ENCODE measurements at places on chromosomes 4 and X.

DNA sequence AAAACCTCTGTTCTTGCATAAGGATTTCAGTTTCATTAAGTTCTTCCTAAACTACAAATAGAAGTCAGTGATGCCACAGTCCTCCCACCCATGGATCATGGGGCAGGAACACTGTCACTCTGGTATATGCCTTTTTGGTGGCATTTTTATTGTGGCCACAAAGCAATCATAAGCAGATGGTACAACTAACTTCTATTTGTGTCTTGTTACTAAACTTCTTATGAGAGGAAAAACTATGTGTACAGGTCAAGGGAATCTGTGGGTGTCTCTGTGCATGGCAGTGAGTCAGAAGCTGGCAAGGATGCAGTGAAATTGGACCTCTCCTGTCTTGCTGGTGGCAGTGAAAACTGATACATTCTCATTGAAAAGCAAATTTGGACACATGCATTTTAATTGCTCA is 245.0 kb upstream of the GPC4 start:
- no peak for DNase-seq

DNA sequence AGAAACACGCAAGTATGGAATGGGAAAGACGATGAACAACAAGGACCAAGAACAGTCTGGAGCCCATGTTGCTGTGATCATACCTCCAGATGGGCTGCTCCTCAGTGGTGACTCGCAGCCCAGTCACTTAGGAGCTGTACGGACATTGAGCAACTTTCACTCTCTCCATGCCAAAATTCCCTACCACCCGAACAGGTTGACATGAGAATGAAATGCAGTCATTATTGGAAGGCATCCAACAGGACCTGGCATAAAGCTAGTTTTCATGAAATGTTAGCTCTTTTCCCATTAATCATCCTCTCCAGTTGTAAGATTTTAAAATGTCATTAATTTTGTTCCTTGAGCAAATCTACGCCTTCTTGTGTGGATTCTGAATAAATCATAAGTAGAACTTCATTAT is 82.7 kb upstream of the GPM6B start:
- no peak for DNase-seq

- no peak for DNase-seq
Measured at GRCh38 chr4:152708796-152709195, 29.0 kb upstream of the TMEM154 start.

- DNase-seq = no peak
Measured at GRCh38 chrX:46819136-46819535, 17.7 kb upstream of the RP2 start.

DNA sequence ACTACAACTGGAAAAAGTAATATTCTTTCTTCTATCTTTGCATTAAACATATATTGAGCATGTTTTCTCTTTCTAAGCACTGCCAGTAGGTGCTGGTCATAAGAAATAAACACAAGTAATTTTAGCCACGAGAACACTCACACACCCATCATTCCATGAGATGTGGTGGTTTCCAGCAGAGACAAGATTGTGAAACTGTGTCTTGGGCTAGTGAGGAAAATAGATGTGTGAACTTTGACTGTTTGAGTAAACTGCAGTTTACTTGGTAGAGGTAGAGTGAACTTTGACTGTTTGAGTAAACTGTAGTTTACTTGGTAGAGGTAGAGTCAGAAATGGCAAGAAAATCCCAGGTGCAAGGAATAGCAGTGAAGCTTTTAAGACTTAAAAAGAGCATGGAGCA is 300.9 kb upstream of the HS3ST1 start:
- DNase-seq = no peak

- DNase-seq = no peak
Measured at GRCh38 chr4:31086756-31087330, 366.7 kb downstream of the PCDH7 start.

- DNase-seq = no peak
Measured at GRCh38 chr4:166957451-166957850, 276.8 kb downstream of the SPOCK3 start.

DNA sequence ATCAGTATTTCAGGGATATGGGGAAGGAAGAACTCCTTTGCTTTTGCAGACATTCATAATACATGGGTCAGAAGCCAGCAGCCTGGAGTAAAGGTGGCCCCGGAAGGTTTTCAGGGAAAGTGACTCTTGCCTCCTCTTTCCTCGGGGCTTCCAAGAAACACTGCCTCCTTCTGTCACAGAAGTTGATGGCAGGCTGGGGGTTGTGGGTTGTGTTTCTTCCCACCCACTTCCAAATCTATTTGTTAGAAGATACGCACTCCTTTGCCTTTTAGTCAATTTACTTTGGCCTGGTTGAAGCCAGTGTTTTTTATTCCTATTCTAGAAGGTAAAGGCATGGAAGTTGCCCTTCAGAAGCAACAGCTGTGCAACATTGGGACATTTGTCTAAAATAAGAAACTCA is 19.7 kb downstream of the KIT start:
- DNase-seq = no peak

GRCh38 chr4:74317616-74318246 is 9.5 kb downstream of the EPGN start:
- no peak for DNase-seq

DNA sequence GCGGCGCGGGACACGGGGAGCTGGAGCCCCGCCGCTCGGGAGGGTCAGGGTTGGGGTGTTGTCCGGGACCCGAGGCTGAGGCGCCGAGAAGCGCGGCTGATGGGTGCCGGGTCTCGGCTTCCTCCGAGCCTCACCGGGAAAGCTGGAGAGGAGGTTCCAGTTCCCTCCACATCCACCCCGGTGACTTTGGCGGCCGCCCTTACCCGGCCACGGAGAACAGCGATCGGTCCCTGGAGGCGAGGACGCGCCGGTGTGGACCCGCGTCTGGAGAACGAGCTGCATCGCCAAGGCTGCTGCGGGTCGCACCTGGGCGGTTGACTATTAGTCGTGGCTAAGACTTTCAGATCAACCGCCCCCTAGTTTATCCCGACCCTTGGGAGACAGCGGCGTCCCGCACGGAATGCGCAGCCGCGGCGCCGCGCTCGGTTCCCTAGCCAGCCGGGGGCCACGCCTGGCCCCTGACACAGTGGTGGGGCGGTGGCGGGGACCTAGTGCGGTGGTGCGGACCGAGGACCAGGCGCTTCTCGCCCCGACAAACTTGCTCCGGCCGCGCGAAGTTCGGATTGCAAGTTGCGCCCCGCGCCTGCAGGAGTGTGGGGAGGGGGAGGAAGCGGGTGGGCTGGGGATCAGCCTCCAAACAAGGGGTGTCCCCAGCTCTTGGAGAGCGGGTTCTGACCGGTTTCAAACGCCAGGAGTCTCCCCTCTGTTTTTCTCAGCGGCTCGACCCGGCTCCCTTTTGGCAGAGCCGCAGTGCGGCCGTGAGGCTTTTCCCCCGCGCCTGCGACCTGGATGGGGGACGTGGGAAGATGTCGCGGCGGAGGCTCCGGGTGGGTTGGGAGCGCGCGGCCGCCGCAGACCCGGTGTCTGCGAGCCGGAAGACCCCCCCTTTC is 568 bp downstream of the FHDC1 start:
- DNase-seq = no peak

DNA sequence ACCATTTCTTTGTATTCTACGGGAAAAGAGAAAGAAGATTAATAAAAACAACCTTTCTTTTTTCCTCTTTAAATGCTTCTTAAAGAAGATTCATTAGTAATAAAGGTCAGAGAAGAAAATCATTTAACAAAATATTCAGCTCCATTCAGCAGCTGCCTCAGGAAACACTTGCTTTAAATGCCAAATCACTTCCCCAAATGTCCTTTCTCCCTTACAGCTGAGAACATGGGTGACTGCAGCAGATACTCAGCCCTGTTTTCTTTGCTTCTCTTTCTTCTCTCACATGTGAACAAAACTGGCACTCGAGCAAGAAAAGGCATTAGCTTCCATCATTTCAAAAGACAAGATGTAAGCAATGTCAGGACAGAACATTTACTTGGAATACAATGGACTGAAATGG is 120.2 kb downstream of the INPP4B start:
- no peak for DNase-seq

GRCh38 chr4:106364282-106364681 is 4.3 kb downstream of the GIMD1 start:
- no peak for DNase-seq
